ENCODE measurements at places on chromosomes 7 and 10.
A peak's percentile ranks its signal among the peaks of the same experiment; 100 is the strongest.

DNA sequence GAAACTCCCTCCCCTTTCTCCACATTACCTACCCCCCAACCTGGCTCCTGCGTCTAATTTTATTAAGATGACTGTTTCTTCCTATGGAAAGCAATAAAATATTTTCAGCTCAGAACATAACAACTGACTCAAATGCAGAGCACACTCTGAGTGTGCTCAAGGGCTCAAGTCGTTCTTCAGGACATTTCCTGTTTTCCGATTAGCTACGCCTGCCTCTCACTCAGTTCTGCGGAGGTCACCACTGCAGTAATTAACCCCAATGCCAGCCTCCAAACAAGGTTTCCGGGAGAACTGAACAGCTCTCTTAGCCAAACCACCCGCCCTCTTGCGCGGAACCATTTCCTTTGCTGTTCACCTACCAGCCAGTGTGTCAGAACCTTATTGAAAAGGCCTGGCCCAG lies 19.3 kb downstream of the MYOF start:
- no peak for DNase-seq

GRCh38 chr10:65377687-65378086 lies 1548.1 kb upstream of the LRRTM3 start:
- no peak for DNase-seq

GRCh38 chr10:121355161-121355560 lies 243.1 kb downstream of the FGFR2 start:
- DNase-seq = no peak

- DNase-seq = no peak
Measured at GRCh38 chr10:132350946-132351345, 19.0 kb downstream of the LRRC27 start.

DNA sequence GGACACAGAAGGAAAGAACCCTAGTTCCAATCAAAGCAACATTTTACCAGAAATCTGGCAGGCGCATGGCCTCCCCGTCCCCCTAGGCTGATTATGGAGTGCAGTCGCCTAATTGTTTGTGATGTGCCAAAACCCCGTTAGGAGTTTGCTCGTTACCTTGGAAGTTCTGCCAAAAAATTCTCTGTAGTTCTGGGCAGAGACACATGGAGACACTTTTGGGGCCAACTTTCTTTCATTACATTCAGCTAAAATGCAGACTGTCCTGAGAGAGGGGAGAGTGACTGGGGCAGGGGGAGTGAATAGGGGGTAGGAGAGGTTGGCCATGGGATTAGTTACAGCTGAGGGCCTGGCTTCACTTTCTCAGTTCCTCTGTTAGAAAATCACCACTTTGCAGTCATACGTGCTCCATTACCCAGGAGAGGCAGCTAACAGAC lies 158.0 kb upstream of the NPVF start:
- DNase-seq = no peak

- no peak for DNase-seq
Measured at GRCh38 chr7:938546-939185, 15.8 kb downstream of the ADAP1 start.

- DNase-seq = no peak
Measured at GRCh38 chr7:156820445-156821063, 72.4 kb downstream of the LMBR1 start.

- no peak for DNase-seq
Measured at GRCh38 chr7:150728011-150728410, 9.2 kb upstream of the GIMAP5 start.

- DNase-seq = peak; percentile 14
Measured at GRCh38 chr7:101564778-101565211, 64.3 kb downstream of the MYL10 start.

- no peak for DNase-seq
Measured at GRCh38 chr7:52648872-52649271, 386.6 kb upstream of the POM121L12 start.

DNA sequence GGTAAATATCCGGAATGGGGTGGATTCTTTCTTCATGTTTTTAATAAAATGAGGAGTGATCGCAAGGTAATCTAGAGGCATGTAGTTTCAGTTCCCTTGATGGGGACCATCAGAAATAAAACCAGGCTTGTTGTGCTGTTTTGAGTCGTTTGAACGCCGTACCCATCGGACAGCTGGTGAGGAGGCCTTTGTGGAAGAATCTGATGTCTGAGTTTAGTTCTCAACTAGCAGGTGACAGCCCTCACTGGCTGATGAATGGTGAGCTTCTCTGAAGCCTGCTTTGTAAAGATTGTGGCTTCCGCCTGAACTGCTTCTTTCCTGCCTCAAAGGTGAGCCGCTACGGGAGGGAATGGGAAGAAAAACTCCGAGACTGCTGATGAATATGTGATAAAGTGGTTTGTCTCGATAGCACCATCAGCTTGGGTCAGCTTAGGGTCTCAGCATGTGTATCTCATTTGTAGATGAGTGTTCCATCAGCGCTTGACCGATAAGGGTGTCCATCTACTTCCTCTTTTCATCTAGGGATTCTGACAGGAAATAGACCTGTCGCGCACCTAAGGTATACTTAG lies 977 bp downstream of the TMEM248 start:
- DNase-seq = no peak

- no peak for DNase-seq
Measured at GRCh38 chr10:69630651-69631400, 779 bp downstream of the FAM241B start.

- no peak for DNase-seq
Measured at GRCh38 chr7:36015733-36016132, 137.3 kb upstream of the EEPD1 start.

GRCh38 chr7:31796375-31796774 lies 109.4 kb downstream of the PPP1R17 start:
- DNase-seq = no peak

DNA sequence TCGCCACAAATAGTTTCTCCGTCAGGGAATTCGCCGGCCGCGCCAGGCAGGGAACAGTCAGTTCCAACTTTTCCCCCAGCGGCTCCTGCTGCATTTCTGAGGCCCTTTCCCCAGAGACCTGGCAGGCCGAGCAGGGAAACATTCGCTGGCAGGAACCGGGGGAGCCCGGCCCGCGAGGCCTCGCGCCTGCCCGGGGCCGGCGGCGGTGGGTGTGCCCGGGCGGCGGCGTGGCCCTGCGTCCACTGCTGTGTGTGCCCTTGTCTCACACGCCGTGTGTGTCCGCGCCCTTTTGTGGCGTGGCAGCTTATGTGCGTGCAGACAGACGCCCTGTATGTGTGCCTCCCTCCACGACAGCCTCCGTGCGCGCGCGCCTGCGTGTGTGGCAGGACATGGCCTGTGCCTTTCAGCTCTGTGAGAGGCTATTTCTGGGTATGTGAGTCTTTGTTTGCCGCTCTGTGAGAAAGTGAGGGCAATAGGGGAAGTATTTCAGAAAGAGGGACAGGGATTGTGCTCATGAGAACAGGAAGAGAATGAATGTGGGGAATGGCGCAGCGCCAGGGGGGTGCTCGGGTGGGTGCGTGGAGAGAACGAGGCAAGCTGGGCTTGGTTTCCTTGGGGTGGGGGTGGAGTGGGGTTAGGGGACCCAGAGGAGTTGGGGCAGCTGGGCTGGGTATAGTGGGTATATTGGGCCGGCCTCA lies 689 bp upstream of the SMARCD3 start:
- peak; percentile 33 for DNase-seq

GRCh38 chr7:35454575-35455385 lies 200.9 kb upstream of the TBX20 start:
- DNase-seq = no peak

DNA sequence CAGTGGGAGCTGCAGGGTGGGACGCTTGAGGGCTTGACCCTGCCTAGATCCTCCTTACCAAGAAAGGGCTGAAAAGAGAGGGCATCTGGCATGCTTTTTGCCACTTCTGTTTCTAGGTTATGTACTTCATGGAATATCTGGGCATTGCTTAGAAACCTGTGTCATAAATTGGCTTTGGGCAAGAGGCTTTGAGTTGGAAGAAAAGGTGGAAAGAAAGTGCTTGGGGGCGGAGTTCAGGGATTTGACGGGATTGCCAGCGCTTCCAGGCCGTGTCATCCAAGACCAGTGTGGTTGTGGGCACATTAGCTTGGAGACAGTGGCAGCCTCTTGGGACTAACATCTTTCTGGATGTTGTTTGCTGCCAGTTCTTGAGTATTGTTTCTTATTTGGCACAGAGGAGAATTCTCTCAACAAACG lies 825 bp downstream of the ZNF862 start:
- DNase-seq = no peak

GRCh38 chr10:26557641-26558014 lies 119.5 kb downstream of the APBB1IP start:
- DNase-seq = no peak

- DNase-seq = no peak
Measured at GRCh38 chr7:5591278-5591874, 167.7 kb upstream of the TNRC18 start.

- no peak for DNase-seq
Measured at GRCh38 chr10:129589546-129589945, 122.5 kb downstream of the MGMT start.
